Forelimb muscle (tissue), 1 donor: ENCODE measurements at places on chromosomes 5 and 9.

DNA sequence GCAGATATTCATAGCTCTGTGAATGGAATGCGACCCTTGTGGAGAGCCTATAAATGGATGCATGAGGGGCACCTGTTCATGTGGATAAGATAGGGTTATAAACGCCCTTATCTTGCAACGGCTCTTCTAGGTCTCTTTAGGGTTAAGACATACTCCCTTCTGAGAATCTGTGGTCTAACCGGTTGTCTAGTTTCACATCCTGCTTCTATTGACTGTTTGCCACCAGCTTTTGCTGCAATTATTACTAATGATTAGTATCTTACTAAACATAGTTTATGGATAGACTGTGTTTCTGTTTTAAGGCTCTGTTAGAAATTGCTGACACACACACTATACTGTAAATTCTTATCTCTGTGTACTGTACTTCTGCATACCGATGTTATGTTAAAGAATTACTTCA lies 198.9 kb upstream of the CYLC2 start:
- no peak for DNase-seq

DNA sequence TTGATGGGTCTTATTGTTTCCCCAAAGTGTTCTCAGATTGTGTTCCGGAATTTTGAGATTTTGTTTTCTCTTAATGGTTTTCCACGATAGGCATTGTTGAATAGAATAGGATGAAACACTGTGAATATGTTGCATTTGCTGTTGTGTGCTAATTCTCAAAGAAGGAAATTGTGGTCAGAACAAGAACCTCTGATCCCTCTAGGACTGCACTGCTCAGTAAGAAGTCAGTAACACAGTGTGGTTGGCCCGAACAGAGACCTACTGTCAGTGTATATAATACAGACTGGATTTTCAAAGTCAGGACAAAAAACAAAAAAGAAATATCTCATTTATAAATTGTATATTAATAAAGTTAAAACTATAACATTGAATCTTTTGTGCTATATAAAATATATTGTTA lies 494.8 kb downstream of the MAT2B start:
- DNase-seq, result no peak

DNA sequence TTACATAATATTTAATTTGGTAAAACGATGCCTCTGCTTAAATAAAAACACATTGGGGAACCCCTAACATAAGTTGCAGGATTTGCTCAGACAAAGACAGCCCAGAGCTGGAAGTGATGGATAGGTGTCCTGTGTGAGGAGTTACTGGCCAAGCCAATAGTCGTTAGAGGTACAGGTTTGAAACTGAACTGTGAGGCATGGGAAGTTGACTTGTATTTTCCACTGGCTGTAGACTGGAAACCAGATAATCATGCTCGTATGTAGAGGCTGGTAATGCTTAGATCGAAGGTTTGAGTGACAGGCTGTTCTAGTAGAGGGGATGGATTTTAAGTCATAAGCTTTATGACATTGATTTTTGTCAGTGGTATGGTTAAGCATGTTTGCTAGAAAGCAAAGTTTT lies 24.8 kb downstream of the TEK start:
- no peak for DNase-seq

GRCh38 chr5:101532430-101532829 lies 629.3 kb upstream of the ST8SIA4 start:
- DNase-seq, result no peak

DNA sequence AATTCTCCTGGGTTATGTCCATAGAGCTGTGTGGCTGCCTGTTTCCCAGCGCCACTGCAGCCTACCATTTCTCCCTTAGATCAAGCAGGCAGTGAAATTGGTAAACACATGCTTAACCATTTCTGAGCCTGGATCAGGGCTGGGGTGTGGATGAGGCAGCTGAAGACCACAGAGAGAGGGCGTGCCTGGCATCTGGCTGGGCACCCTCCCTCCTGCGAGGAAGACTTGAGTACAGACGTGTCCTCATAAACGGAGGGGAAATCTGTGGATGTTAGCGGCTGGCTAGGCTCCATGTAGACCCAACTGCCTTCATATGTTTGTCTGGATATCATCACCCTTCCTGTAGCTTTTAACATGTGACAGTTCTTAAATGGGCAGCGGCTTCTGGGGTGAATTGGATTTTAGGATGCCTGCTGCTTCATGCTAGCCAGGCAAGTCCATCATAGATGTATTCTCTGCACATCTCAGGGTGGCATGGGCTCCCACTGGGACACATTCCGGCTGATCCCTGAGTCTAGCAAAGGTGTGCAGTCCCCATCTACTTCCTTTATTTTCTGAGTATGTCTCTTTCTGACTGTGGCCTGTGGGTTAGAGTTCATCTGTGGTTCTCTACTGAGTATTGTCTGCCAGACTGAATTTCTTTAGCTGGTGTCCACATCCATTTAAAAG lies 11.0 kb downstream of the RGS3 start:
- DNase-seq, result no peak

- DNase-seq, result no peak
These were observed 304.4 kb downstream of the TLE1 start for GRCh38 chr9:81384911-81385310.

DNA sequence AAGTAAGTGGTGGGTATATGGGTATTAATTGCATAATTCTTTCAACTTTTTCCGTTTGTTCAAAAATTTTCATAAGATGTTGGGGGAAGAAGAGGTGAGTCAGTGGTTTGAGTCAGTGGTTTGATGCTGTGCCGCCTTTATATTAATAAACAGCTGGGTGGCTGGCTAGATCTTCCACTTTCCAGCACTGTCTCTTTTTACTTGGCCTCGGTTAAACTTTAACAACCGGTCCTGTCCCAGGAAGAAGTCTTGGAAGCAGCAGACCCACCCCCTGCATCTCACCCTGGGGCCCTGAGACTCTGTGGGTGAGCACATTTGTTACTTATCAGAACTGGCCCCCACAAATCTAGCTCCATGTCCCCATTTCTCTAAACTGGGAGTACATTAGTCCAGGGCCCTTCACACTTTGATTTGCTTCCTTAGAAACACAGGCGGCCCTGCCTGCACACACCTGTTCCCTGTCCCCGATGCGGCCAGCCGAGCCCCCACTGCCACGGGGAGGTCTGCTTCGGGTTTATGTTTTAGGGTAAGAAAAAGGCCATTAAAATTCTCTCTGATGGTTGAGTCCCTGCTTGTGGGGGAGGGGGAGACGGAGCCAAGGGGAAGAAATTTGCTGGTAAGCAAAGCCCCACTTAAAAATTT lies 90.7 kb downstream of the PTCH1 start:
- no peak for DNase-seq

DNA sequence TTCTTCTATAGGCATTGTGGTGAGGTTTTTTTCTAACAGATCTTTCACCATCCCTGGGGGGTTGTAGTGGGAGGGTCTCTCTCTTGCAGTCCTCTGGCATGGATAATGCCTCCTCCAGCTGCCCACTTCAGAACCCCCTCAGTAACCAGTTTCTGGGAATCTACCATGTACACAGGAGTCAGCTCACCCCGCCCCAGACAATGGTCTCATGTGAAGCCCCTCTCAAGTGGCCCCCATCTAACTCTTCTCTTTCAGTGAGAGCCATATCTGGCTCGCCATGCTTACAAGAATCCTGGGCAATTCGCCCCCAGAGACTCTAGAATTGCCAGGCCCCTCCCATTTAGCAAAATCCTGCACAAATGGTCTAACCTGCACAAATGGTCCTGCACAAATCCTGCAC lies 144.4 kb upstream of the FSTL4 start:
- DNase-seq, result no peak

DNA sequence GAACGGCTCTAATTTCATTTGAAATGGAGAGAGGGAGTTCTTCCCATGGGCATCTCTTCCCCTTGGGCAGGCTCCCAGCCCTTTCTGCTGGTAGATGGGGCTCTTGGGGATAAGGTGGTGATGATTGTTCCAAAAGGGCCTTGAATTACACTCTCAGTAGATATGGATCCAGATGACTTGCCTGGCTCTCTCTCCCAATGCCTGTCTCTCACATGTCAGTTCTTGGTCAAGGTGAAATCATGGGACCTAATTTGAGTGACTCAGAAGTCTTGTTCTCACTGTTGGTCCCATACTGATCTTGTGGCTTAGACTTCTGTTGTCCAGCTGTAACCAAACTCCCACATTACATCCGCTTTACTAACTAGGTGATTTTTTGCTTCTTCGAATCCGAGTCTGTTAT lies 317.0 kb upstream of the RFX3 start:
- DNase-seq, result no peak

GRCh38 chr5:143585970-143586369 lies 182.5 kb upstream of the NR3C1 start:
- no peak for DNase-seq

DNA sequence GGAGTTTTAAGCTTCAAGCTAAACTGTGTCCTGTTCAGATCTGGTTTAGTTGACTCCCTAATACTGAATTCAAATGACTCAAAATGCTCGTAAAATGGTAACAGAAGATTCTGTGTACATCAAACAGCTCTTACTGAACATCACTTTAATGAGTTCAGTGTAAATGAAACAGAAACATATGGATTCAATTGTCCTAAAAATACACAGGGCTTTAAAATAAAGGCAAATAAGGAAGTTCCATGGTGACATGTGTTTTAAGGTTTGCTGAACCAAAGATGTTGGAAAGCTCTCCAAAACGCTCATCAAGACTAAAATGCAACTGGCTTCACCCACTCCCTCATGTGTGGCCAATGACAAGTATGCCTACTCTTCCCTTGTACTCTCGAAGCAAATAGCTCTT lies 340.0 kb upstream of the PIK3R1 start:
- DNase-seq, result no peak

- no peak for DNase-seq
These were observed 698.0 kb downstream of the CETN3 start for GRCh38 chr5:89711526-89711925.

- DNase-seq, result no peak
These were observed 1696.0 kb downstream of the MAT2B start for GRCh38 chr5:165201369-165201768.

DNA sequence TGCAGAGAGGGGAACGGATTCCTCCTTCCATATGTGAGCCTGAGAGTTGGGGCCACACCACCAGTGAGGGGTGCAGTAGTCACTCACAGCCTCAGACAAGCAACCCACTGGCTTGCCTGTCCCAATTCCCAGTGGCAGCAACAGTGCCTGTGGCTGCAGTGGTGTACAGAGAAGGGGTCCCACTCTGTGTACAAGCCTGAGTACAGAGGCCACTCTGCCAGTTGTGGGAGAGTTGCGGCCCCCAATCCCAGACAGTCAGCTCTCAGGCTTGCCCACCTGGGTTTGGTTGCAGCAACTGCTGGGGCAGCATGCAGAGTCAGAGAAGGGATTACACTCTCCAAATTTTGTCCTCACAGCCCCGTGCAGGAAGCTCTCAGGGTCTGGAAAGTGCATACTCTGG lies 133.2 kb upstream of the RFX3 start:
- DNase-seq, result no peak

DNA sequence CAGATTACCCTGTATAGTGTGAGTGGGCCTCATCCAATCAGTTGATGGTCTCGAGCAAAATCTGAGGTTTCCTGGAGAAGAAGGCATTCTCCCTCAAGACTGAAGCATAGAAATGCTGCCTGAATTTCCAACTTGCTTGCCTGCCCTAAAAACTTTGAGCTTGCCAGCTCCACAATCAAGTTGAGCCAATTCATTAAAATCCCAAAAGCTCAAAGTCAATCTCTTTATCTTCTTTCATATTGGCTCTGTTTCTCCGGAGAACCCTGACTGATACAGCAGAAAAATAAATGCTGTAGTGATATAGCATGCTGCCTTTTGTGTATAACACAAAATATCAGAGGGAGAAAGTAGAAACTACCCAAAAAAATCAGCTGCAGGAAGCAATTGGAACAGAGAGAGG lies 72.5 kb upstream of the NMUR2 start:
- no peak for DNase-seq

DNA sequence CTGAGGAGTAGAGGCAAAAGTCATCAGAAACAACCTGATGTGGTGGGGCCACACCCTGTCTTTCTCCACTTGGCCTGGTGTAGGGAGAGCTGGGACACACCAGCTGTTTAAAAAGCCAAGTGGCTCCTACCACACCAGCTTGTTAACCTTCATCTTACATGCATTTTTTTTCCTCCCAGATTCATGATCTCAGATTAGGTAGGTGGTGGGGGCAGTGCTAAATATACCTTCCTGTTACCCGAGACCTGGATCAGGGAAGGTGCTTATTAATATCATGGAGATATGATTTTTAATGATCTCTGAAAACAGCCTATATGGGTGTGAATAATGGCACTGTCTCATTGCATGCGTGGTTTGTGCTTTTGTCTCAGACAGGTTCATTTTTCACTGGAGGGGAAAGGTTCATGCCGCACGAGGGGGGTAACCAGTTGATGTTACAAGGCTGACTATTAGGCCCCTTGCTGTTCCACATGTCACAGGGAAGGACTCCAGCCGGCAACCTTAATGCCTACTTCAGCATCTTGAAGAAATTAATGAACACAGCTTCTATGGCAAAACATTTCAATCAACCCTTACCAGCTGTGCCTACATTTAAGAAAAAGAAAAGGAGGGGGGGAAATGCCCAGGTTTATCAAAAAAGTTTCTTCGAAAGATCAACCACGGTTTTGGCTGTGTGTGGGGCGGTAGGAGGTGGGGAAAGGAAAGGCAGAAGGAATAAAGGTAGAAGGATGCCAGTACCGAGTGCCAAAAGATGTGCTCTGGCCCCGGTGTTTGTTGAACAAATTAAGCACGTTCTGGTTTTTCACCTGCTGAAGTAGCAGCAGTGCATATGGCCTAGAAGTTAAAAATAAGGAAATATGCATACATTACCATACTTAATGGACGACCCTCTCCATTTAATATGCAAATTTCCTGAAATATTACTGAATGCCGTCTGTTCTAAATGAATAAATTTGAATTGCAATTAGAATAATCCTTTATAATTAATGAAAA lies 185.4 kb downstream of the EBF1 start:
- no peak for DNase-seq

DNA sequence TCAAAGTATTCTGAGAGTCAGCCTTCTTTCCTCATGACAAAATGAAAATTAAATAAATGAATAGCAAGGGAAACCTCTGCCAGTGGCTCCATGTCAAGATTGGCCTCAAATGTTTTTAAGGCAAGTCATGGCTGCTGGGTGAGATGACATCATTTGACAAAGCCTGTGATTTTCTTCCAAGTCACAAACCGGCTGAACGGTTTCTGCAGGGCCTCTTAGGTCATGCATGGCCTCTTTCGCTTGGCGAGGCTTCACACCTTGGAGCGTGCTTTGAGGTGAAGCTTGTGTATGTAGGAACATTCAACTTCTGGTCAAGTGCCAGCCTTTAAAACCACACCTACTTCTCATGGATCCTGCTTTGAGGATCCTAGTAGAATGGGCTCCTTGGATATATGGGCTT lies 161.0 kb upstream of the ZNF618 start:
- no peak for DNase-seq

GRCh38 chr5:44997506-44997905 lies 188.8 kb downstream of the MRPS30 start:
- DNase-seq, result no peak

DNA sequence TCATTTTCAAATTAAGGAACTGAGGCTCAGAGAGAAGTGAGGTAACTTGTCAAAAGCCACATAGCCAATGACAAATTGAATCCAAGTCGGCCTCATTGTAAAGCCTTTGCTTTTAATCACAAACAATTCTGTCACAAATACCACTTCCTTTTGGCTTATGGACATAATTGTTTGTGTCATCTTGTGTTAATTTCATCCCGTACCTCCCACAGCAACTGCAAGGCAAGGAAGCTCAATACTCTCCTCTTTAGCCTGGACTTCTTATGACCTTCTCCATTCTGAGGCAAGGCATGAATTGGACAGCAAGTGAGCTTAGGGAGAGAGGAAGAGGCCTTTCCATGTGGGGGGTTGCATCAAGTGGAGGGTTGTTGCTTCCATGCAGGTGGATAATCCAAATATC lies 62.2 kb upstream of the SLC2A8 start:
- DNase-seq, result no peak
